ENCODE measurements at places on chromosomes 3 and 15.
A peak's percentile ranks its signal among the peaks of the same experiment; 100 is the strongest.

- no peak for DNase-seq
These were observed 7.5 kb upstream of the MAN2A2 start for GRCh38 chr15:90895571-90896117.

DNA sequence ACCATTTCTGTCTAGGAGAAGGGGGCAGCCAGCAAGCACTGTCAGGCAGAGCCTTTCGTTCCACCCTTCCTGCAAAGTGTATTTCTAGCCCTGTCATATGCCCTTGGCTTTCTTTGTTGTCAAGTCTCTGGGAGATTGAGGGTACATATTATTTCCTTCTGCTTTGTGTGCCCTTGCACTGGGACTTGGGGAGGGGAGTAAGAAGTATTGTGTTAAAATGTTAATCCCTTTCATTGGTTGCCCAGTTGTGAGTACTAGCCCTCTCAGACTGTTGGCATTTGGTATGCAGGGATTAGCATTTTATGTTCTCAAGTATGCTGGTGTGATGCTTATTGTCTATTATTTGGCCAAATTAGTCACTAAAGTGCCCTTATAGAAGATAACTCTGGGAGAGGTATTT lies 63.9 kb downstream of the RBM6 start:
- DNase-seq, result no peak

DNA sequence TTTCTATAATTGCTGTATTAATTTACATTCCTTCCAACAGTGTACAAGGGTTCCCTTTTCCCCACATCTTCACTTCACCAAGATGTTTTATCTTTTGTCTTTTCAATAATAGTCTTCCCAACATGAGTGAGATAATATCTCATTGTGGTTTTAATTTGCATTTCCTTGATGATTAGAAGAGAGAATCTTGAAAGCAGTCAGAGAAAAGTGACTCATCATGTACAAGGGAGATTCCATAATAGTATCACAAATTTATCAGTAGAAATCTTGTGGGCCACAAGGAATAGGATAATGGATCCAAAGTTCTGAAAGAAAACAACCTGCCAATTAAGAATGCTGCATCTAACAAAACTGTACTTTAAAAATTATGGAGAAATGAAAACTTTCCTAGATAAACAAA lies 189.3 kb downstream of the NECTIN3 start:
- DNase-seq, result no peak

DNA sequence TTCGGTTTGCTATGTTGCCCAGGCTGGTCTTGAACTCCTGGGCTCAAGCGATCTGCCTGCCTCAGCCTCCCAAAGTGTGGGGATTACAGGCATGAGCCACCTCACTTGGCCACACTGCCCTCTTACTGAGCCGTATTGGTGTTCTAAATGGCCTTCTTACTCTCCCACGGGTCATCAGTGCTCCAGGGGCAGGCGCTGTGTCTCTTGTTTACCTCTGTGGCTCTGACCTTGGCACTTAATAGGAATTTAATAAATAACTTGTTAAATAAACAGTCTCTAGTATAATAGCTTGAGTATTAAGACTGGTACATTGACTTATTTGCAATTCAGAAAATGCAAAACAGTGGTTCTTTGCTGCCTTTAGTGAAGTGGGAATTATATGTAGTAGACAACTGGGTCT lies 13.7 kb downstream of the FLNB start:
- no peak for DNase-seq

DNA sequence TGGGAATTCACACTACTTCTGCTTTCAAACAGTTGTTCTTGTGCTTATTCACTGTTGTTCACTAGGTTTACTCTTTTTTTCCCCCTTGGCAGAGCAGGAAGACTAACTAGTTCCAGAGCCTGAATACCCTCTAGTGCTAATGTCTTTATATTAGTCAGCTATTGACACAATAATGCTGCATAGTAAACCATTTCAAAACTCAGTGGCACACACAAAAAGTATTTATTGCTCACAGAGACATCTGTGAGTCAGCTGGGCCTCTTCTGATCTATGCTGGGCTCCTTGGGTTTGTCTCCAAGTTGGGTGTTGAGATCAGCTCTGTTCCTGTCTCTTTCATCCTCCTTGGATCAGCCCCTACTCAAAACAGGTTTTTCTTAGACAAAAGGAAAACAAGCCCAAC lies 51.1 kb downstream of the RSRC1 start:
- DNase-seq, result no peak

GRCh38 chr3:164351131-164351530 lies 727.2 kb downstream of the SI start:
- DNase-seq, result no peak

DNA sequence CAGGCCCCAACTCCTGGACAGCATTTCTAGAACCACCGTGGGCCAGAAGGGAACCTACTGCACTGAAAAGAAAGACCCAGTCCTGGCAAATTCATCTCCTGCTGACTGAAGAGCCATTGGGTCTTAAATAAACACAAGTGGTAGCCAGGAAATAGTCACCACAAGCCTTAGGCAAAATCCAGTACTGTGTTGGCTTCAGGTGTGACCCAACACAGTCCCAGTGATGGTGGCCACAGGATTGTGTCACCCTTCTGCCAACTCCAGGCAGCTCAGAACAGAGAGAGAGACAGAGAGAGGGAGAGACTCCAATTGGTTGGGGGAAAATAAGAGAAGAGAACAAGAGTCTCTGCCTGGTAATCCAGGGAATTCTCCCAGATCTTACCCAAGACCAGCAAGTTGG lies 23.1 kb downstream of the NEDD4 start:
- DNase-seq, result no peak

DNA sequence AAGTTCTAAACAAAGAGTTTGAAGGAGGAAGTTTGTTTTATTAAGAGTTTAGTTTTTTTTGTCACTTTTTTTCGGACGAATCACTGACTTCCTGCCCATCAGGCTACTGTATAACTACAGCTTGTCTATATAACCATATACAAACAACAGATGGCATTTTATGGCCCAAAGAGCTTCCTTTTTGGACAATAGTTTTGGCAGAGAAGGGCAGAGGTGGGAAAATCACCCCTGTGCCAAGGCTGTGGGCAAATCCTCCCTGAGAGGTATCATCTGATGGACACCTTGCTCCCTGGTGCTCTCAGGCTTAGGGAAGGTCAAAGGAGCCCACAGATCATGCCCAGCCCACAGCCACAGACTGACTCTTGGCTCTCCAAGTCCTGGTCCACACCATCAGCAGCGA lies 113.4 kb downstream of the OXNAD1 start:
- no peak for DNase-seq

GRCh38 chr3:164791263-164791662 lies 287.0 kb downstream of the SI start:
- DNase-seq, result no peak

DNA sequence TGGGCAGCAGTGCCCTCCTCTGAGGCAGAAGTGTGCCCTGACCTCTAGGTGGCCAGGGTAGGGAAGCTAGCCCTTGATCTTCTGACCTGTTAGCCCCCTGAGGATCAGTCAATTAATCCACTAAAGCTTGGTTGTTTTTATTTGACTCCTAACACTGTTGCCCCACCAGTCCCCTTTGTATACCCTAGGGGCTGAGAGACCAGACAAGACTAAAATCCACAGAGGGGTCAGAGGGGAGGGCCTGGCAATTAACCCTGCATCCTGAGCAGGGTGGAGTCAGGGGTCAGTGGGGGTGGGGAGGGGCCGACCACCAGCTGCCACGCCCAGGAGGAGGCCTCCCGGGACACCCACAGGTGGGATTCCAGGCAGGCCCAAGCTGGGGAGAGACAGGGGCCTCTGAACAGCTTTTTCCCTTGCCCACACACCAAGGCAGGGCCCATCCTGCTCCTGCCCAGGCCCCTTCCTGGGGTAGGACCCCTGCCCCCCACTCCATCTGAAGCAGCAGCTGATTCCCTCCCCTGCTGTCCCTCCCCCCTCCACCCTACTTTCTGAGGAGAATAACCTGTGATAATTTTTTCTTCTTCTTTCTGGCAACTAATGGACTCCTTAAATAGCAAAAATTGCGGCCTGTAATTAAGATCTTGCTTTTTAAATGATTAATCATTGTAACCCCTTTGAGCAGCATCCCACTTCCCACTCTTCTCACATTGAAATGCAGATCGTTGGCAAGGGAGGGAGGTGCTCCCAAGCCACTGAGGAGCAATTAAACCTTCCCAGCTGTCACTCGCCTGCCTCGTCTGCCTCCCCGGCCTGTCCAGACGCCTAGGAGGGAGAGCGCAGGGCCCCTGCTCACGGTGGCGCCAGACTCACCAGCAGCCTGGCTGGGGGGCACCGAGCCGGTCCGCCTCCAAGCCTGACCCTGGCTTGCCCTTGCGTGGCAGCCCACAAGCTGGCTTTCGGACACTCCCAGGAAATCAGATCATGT lies 51.9 kb downstream of the RHCG start:
- DNase-seq, result peak; percentile 42

DNA sequence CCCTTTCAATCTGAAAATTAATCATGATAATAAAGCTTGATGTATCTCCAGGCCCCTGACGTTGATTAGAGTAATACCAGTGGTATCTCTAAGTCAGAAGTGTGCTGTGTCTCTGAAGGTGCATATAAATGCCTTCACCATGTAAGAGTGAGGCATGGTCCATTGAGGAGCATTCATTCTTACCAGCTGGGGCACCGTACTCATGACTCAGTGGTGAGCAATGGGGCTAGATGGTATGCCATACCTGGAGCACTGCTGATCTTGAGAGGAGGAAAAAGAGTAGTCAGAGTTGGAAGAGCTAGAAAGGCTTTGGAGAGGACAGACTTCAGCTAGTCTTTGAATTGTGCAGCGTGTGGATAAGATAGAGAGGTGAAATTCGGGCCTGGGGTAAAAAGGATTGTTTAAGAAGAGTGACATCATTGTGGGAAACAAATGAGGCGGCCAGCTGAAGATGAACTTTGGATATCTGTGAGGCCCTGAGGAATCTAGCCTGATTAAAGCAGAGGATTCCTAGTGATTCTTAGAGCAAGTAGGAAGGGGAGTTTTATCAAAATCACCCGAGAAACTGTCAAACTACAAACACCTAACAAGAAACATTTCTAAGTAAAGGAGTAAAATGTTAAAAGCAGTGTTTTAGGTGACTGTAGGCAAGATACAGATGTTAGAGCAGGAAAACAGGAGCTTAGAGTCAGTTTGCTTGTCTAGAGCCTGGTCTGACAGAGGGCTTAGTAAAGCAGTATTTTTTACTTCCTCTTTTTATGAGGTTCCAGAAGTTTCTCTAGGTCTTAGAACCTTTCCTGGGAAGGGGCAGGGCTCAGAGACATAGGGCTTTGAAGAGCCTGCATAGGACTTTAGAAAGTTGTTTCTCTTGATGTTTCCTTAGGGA lies 13.6 kb downstream of the TMOD3 start:
- no peak for DNase-seq

GRCh38 chr3:156705761-156706616 lies 31.6 kb downstream of the TIPARP start:
- no peak for DNase-seq

DNA sequence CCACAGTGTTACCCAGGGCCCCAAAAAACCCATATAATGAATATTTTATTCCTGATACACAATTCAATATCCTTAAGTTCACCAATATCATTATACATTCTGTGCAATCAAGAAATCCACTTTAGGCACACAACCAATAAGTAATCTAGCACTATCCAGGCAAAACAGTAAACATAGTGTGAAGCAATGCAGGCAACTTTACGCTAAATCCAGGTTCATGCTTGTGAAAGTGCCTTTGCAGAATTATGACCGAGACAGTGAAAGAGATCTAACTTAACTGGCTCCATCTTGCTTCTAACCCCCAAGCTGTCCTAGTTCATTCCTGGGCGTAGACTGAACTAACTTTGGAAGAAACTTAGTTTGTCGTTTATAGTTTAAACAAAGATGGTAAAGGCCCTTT lies 34.2 kb upstream of the INO80 start:
- DNase-seq, result no peak

DNA sequence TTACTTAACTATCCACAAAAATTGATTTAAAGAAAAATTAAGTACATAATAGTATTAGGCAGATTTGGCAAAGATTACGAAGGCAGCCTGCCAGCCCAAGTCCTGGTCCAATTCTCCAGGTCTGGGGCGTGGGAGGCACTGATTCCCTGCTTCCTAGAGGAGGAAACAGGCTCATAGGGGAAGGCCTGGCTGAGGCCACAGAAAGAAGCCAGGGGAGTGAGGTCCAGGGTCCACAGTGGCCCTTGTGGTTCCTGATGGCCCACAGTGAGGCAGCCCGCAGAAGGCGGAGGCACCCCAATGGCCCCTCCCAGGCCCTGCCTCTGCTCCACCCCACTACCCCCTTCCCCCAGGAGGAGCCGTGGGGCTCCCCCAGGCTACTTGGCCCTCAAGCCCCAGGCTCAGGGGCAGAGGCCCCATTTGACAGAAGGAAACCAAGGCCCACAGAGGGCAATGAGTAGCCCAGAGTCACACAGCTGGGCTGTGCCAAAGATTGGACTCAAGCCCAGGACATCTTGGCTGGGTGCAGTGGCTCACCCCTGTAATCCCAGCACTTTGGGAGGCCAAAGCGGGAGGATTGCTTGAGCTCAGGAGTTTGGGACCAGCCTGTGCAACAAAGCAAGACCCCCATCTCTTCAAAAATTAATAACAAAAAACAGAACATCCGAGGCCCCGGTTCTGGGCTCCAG lies 21.0 kb downstream of the H1-8 start:
- DNase-seq, result no peak

DNA sequence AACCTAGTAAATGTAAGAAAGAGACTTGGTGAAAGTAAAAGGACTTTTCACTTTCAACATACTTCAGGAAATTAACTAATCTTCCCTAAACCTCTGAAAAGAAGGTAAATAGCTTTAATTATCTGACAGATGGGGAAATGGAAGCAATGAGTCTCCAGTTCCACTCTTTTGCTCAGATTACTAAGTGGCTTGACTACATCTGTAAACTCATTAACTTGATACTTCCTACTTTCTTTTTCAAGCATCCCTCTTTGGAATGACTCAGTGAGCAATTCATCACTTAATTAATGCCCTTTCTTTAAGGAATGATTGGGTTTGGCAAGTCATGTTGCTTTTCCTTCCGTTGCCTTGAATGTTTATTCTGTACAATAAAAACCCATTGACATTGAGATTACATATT lies 234.2 kb downstream of the GRM7 start:
- no peak for DNase-seq

GRCh38 chr3:150096700-150097587 lies 126.2 kb upstream of the PFN2 start:
- no peak for DNase-seq

DNA sequence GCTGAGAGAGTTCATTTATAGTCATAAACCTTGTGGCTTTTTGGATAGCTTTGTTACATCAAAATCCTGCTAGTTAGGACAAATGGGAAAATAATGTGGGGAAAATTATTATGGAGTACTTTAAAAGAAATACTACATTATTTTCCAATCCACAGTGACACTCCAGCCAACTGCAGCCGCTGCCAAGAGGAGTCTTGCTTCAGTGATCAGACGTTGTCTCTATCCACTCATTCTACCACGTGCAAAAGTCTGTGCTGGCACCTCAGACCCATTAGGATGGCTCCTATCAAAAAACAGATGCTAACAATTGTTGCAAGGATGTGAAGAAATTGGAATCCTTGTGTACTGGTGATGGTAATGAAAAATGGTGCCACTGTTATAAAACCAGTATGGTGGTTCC lies 128.6 kb upstream of the IQSEC1 start:
- DNase-seq, result no peak

DNA sequence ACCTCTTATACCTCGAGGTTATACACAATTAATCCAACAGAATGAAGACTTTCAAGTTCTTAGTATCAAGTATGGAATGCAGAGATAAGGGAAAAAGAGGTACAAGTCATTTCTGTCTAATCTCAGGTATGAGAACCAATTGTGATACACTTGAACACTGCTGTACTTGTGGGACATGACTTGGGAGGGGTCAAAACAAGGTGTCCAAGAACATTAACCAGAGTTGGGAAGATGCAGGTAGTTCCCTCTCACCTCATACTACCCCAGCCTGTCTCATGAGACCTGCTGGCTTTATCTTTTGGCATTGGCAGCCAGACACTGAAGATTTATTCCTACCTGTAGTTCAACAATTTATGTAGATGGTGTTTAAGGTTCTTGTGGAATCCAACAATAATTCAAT lies 209.7 kb downstream of the NR1D2 start:
- no peak for DNase-seq

Data from NCI-H1105 treated with DMSO at 0.1 percent for 48 hours (cell line).